ENCODE measurements at places on chromosomes 1 and 21.

DNA sequence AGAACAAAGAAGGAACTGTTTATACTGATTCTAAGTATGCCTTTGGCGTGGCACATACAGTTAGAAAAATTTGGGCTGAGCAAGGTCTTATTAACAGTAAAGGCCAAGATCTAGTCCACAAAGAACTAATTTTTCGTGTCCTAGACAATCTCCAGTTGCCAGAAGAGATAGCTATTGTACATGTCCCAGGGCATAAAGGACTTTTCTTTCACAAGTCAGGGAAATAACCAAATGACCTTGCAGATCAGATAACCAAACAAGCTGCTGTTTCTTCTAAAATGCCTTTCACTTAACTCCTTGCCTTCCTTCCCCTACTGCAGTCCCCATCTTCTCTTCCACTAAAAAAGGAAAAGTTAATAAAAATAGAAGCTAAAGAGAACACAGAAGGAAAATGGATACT is 4.0 kb downstream of the TEX50 start:
- DNase-seq = no peak

DNA sequence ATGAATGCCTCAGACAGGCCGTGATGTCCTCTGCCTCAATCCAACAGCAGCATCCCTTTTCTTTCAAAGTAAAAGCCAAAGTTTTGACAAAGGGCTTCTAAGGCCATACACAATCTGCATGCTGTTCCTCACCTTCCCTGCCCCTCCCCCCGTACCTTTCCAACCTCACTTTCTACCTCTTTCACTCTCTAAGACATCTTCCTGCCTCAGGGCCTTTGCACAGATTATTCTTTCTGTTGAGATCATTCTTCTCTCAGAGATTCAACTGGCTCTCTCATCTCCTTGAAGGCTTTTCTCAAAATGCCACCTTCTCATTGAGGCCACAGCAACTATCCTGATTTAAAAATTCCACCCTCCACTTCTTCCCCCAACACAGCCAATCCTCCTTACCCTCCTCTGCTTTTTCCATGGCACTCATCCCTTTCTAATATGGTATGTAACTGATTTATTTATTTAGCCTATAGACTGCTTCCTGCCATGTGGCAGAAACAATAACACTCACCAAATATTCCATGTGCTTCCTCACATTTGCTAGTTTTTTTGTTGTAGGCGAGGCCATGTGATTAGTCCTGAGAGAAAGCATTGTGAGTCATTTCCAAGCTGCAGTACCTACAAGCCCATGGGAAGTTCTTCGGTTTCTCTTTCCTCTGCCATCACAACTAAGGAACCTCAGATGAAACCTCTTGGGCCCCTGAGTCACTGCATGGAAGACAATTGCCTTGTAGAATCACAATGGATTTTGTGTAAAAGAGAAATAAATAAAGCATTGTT is 58.7 kb upstream of the GADD45A start:
- DNase-seq = no peak

DNA sequence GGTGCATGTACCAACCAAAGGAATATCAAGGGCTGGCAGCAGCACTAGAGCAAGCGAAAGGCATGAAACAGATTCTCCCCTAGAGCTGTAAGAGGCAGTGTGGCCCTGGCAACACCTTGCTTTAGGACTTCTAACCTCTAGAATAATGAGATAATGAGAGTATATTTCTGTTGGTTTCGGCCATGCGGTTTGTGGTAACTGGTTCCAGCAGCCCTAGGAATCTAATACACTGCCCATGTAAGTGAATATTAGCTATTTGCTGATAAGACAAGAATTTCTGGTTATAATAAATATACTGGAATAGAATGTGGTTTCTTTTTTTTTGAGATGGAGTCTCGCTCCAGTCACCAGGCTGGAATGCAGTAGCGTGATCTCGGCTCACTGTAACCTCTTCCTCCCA is 199.4 kb downstream of the GABPA start:
- DNase-seq = no peak

DNA sequence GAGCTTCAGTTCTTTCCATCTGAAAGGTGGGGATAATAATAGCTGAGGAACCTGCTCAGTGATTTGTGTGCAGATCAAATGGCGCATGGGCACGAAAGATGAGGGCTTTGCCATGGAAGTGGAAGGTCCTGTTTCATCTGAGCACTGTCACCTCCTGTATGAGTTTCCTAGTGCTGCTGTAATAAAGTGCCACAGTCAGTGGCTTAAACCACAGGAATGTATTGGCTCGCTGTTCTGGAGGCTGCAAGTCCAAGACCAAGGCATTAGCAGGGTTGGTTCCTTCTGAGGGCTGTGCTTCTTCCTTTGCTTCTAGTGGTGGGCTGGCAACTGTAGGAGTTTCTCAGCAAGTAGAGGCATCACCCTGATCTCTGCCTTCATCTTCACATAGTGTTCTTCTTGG is 51.1 kb upstream of the RBM15 start:
- DNase-seq = no peak

DNA sequence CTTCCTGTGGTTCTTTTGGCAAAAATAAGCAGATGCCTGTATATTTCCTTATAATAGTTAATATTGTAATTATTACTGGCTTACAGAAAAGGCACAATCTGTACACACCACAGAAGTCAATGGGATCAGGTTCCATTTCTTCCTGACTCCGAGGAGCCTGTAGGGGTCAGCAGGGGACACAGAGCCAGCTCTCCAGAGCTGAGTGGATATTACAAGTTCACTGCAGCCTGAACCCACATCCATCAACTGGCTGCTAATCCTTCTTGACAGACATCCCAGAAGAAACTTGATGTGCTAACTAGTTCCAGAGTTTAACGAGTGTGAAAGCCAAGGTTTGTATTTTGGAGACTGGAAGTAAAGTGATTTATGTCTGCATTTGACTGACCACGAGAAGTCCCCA is 203.8 kb downstream of the LMX1A start:
- no peak for DNase-seq

DNA sequence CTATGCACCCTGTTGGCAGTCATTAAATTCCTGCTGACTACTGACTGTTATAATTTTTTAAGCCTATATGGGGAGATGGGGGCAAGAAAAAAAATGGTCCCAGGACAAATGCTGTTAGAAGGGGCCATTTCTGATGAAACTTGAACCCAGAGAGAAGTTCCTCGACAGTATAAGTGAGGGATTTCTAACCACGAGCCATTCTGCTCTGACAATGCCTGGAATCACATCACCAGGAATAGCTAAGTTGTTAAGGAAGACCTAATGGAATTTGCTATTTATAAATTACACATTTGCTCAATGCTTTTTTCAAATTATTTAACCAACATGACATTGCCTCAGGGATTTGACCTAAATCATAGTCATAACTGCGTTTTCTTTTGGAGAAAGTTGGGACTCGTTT is 55.2 kb downstream of the LHX9 start:
- DNase-seq = no peak

DNA sequence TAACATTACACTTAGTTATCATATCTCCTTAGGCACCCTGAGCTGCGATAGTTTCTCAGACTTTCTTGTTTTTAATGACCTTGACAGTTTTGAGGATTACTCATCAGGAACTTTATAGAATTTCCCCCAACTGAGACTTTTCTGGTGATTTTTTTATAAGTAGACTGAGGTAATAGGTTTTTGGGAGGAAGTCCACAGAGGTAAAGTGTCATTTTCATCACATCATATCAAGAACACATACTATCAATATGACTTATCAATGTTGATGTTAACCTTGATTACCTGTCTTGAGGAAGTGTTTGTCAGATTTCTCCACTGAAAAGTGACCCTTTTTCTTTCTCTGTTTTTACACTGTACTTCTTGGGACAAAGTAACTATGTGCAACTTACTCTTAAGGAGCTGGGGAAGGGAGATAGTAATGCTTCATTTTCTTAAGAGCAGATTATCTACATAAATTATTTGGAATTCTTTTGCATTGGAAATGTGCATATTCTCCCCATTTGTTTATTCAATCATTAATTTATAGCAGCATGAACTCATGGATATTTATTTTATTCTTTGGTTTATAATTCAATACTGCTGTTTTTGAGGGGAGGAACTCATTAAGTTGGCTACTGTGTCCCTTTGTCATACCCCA is 72.8 kb upstream of the HSD17B7 start:
- DNase-seq = no peak

- DNase-seq = no peak
Measured at GRCh38 chr1:34346128-34346527, 169.4 kb downstream of the C1orf94 start.

- DNase-seq = no peak
Measured at GRCh38 chr1:51325878-51326755, 4.2 kb downstream of the TTC39A start.

- no peak for DNase-seq
Measured at GRCh38 chr1:113058941-113059706, 13.9 kb upstream of the LRIG2 start.

DNA sequence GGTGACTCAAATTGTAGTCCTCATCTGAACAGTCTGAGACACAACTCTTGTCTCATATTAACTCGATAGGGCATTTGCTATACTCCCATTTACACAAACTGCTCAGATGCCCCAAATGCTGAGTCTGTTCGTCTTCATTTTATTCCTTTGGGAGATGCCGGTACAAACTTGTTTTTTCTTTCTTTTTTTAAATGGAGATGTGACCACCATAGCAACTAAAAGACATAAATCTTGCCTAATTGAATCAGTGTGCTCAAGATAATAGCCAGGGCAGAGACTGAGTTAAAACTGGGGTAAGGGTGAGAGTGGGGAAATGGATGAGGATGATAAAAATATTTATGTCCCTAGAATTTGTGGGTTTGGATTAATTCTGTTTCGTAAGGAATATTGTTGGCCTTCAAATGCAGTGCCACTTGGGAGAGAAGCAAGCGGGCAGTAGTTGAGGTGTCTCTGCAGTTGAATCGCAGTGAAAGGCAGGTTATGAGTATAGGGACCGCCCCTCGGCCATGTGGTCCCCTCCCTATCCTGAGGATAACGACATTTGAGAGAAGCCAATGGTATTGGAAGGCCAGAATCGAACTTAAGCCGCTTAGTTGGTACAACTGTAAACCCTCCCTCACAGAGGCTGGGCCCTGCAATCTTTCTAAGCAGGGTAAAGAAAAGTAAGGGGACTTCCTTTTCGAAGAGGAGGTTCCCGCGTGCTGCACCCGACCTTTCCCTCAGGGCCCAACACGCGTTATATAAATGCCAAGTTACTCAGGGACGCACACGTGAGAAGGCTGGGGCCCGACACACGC is 859 bp upstream of the LRRC8B start:
- DNase-seq = peak; percentile 44

DNA sequence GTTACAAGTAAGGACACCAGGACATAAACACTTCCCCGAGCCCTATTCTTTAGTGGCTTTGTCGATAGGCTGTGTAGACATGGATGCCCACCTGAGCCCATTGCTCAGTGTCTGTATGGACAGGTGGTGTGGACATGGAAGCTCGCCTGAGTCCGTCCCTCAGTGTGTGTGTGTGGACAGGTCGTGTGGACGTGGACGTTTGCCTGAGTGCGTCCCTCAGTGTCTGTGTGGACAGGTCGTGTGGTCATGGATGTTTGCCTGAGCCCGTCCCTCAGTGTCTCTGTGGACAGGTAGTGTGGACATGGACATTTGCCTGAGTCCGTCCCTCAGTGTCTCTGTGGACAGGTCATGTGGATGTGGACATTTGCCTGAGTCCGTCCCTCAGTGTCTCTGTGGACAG is 38.7 kb upstream of the COL6A2 start:
- DNase-seq = no peak

- no peak for DNase-seq
Measured at GRCh38 chr1:232248276-232248820, 381.6 kb downstream of the SIPA1L2 start.

DNA sequence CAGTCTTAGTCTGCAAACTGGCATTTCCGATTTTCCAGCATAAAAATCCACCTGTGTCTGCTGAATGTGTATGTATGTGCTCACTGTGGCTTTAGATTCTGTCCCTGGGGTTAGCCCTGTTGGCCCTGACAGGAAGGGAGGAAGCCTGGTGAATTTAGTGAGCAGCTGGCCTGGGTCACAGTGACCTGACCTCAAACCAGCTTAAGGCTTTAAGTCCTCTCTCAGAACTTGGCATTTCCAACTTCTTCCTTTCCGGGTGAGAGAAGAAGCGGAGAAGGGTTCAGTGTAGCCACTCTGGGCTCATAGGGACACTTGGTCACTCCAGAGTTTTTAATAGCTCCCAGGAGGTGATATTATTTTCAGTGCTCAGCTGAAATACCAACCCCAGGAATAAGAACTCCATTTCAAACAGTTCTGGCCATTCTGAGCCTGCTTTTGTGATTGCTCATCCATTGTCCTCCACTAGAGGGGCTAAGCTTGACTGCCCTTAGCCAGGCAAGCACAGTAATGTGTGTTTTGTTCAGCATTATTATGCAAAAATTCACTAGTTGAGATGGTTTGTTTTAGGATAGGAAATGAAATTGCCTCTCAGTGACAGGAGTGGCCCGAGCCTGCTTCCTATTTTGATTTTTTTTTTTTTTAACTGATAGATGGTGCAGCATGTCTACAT is 2.5 kb upstream of the OLFML3 start:
- DNase-seq = no peak

DNA sequence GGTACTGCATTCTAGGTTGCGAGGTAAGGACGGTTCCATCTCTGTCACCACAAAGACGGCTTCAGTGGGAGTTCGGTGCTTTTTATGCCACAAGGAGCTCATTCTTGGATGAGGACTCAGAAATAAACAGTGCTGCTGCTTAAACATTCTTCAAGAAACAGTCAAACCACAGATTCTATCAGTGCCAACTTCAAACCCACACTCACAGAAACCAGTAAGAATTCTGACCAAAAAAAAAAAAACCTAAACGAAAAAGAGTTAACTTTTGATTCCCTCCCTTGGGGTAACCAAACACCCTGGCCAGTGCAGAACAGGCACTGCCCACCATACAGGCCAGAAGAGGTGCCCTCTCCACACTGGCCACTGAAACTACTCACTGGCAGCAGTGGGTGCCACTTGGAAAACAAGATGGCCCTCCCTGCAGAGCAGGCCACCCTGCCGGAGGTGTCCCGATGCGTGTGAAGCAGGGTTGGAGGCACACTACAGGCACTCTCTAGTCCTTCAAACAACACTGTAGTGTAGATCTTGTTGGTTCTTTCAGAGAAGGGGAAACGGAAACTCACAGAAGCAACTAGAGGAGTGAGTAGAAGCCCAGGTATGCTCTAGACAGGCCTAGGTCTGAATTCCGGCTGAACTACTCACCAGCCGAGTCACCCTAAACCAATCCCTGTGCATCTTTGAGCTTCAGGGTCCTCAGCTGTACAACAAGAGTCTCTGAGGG is 87.3 kb upstream of the TLR5 start:
- no peak for DNase-seq

GRCh38 chr1:6352138-6352563 is 41.4 kb downstream of the ACOT7 start:
- no peak for DNase-seq

GRCh38 chr1:109270623-109271317 is 12.2 kb downstream of the PSRC1 start:
- no peak for DNase-seq

DNA sequence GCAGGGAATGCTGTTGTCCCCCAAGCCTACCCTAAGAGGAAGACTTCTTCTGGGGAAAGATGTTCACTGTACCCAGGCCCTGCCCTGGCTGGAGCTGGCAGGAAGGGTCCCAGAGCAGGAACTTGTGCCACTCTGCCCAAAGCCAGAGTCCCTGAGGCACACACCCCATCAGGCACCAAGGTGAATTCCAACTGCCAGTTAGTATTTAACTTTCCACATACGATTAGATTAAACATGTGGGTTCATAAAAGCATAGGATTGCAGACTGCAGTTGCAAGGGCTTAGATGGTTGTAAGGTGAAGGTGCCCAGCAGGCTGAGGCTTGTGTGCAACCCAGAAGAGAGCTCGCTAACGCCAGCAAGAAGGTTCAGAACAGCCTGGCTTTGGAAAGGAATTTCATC is at the start of gene KCNE2:
Gene KCNE2 (plus strand): TSS at position 274 of the 400 bp plus-strand sequence. CDS start 6,473 bp downstream, outside the sequence.
- no peak for DNase-seq

- DNase-seq = no peak
Measured at GRCh38 chr1:95095833-95096217, 21.3 kb upstream of the TLCD4 start.

Data from T-helper 17 cell (primary cell).